ENCODE measurements at places on chromosomes 2 and 18. TPM values are rescaled to one million over a fixed set of nuclear protein-coding genes. Genes with fewer than 3 reads are reported as not detected.

The SEMA4F gene
- total RNA-seq: 9.9 TPM

The MIB1 gene
- total RNA-seq: 28.5 TPM

The LRP2 gene
- not detected for total RNA-seq

The UCN gene
- total RNA-seq: 4.5 TPM

The TUBA3D gene
- not detected for total RNA-seq

The ZNF385B gene
- total RNA-seq: not detected

The RAB6C gene
- not detected for total RNA-seq

The NBAS gene
- 31.1 TPM for total RNA-seq

The MYO7B gene
- total RNA-seq: 0.18 TPM

The SRD5A2 gene
- not detected for total RNA-seq

The OSR1 gene
- 72.7 TPM for total RNA-seq

The CTLA4 gene
- not detected for total RNA-seq

The MRPL44 gene
- total RNA-seq: 31.1 TPM

The FAM237A gene
- not detected for total RNA-seq

The TUBB8B gene
- total RNA-seq: not detected

The THSD7B gene
- not detected for total RNA-seq

The METTL8 gene
- total RNA-seq: 23.7 TPM

The SERPINB8 gene
- 6.9 TPM for total RNA-seq

The GATA6 gene
- 61.4 TPM for total RNA-seq
